Naive thymus-derived CD8-positive, alpha-beta T cell (primary cell): ENCODE measurements at places on chromosomes 16 and 17.

GRCh38 chr16:51129105-51129504 is 22.0 kb downstream of the SALL1 start:
- DNase-seq, result no peak

DNA sequence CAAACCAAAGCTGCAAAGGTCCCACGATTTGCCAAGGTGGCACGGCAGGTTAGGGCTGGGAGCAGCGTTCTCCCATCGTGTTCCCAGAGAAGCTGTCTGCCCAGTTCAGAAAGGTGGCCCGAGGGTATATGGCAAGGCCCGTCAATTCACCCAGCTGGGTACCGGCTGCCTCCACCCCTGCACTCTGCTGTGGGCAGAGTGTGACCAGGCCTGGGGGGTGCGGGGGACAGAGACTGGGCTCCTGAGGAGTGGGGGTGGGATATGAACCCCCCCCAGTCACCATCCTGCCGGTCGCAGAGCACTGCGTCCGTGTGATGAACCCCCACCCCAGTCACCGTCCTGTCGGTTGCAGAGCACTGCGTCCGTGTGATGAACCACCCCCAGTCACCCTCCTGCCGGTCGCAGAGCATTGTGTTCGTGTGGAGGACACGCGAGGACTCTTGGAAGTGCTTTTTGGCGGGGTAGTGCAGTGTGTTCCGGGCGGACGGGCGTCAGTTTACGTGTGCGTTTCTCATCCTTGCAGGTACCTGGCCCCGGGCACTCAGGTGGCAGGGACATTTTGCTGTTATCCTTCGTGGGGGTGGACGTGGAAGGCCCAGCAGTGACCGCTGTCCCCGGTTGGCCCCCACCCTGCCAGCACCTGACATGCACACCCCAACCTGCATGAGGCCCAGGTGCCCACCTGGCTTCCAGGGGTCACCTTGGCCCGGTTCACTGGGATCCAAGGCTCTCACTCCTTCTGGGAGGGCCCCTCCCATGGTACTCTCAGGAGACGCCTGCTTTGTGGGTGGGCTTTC is 2.7 kb upstream of the FASN start:
- no peak for DNase-seq

GRCh38 chr17:29615492-29616299 is 7.0 kb downstream of the CORO6 start:
- peak; percentile 85 for DNase-seq

DNA sequence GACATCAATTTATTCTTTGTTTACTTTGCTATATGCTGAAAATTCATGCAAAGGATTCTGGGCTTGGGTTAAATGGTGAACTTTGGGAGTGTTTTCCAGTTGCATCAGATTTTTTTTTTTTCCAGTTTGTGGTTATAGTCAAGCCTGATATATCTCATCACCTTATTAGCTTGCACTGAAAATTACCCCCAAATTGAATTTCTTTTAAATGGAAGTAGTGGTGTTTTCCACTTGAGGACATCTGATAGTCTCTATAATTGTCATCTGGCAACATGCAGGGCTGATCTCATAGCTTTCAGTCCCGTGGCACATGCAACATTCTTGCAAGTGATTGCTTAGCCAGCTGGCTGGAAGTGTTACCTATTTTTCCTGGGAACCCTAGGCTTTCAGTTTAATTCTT is 4.7 kb upstream of the KRTAP3-1 start:
- DNase-seq, result no peak

GRCh38 chr16:5506021-5506420 is 408.4 kb upstream of the EEF2KMT start:
- DNase-seq, result no peak

GRCh38 chr17:73343168-73343634 is 31.4 kb upstream of the CDC42EP4 start:
- no peak for DNase-seq

- DNase-seq, result no peak
Measured at GRCh38 chr17:74078363-74078941, 125.0 kb upstream of the RPL38 start.

DNA sequence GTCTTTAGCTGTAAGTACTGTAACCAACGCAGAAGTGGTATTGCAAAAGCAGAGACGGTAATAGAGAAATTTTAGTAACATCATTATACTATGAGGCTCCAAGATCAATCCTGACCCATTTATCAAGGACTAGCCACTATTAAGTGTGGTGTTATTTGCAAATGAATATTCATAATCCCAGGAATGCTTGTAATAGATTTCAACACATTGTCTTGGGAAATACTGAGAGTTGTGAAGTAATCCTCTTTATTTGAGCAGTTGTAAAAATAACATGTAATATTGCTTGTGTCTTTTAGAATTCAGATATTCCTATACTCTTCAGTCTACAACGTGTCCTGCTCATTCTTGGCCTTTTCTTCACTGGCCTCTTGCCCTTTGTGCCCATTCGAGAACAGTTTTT is 46.4 kb downstream of the GDPD1 start:
- DNase-seq, result no peak

DNA sequence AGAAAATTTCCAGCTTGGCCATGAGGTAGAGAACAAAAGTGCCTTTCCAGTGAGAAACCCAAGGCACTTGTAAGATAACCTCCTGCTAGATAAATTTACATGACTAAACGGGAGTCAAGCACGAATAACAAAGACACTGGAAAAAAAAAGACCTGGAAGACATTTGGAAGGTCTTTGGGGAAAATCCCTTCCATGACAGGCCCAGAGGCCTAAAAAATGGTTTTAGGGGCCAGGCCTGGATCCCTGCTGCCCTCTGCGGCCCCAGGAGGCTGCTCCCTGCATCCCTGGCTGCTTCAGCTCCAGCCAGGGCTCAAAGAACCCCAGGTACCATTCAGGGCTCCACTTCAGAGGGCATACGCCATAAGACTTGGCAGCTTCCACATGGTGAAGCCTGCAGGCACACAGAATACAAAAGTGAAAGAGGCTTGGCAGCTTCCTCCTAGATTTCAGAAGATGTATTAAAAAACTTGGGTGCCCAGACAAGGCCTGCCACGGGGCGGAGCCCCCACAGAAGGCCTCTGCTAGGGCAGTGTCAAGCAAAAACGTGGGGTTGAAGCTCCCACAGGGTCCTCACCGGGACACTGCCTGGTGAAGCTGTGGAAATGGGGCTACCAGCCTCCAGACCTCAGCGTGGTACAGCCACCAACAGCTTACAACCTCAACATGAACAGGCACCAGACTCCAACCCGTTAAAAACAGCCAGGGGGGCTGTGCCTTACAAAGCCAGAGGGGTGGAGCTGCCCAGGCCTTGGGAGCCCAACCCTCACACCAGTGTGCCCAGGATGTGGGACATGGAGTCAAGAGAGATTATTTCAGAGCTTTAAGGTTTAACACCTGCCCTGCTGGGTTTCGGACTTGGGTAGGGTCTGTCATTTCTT is 77.1 kb downstream of the SDK2 start:
- no peak for DNase-seq

- no peak for DNase-seq
Measured at GRCh38 chr16:47056688-47057629, 83.5 kb upstream of the DNAJA2 start.

- DNase-seq, result no peak
Measured at GRCh38 chr17:82964851-82965341, 114.5 kb upstream of the METRNL start.

- DNase-seq, result no peak
Measured at GRCh38 chr17:78723001-78723796, 58.9 kb downstream of the CYTH1 start.

- DNase-seq, result no peak
Measured at GRCh38 chr17:31339906-31340661, 18.7 kb upstream of the EVI2A start.

GRCh38 chr16:84207879-84208278 is 16.9 kb downstream of the ADAD2 start:
- no peak for DNase-seq

- DNase-seq, result no peak
Measured at GRCh38 chr16:73183611-73184092, 135.7 kb upstream of the ZFHX3 start.

- no peak for DNase-seq
Measured at GRCh38 chr16:70760221-70760620, 40.7 kb downstream of the VAC14 start.

- no peak for DNase-seq
Measured at GRCh38 chr17:1011760-1012735, 15.1 kb downstream of the TIMM22 start.

- no peak for DNase-seq
Measured at GRCh38 chr17:33777674-33778073, 477.4 kb upstream of the CCL2 start.

GRCh38 chr16:27284865-27285675 is 16.5 kb upstream of the NSMCE1 start:
- no peak for DNase-seq

DNA sequence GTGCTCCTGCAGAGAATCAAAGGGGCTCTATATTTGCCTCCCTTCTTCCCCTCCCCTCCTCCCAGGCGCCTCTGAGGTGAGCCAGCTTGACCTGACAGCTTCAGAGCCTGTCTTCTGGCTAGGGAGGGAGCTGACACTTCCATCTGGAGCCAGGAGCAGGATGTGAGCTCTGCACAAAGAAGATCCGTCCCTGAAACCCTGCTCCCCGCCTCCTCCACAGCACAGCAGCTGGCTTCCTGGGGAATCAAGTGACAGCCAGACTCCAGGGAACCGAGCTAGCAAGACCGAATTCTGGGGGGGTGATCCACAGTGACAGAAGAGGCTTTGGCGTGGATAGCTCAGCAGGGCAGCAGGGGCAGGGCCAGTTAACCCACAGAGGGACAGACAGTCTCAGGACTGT is 37.2 kb downstream of the CCDC182 start:
- DNase-seq, result no peak

DNA sequence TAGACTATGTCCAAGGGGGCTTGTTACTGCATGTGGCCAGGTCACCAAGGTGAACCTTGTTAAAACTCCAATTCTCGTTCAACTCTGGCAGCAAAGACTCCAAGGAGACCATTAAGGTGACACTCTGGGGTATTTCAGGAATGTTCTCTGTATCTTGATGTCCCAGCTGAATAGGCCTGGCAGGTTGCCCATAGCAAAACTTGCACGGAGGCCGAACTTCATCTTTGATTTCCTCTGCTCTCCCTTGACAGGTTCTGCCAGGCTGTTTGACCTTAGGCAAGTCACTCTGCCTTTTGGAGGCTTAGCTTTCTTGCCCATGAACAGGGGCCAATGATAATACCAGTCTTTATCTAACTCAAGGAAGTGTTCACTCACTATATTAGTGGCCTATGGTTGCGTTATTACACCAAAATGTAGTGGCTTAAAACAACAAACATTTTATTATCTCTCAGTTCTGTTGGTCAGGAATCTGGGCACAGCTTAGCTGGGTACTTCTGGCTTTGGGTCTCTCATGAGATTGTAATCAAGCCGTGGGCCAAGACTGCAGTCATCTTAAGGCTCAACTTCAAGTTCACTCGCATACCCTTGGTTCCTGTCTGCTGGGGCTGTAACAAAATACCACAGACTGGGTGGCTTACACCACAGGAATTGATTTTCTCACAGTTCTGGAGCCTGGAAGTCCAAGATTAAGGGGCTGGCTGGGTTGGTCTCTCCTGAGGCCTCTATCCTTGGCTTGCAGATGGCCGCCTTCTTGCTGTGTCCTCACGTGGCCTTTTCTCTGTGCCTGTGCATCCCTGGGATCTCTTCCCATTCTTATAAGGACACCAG is 168.5 kb downstream of the UTP18 start:
- no peak for DNase-seq

DNA sequence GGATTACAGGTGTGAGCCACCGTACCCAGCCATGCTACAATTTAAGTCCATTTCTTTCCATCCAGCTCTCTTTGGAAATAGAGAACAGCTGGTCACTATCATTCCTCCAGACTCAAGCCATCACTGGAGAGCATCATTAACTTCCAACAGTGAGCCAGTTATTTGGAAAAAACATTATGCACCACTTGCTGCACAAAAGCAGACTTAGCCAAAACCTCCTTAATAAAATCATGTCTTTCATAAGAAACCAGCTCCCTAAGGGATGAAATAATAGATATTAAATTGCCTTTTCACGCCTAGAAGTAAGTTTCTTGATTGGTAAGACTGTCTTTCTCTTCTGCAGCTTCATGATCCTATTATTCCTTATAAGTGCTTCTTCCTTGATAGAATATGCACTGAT is 17.9 kb downstream of the SLC39A11 start:
- no peak for DNase-seq

GRCh38 chr17:79051306-79051705 is 23.3 kb upstream of the ENGASE start:
- DNase-seq, result no peak

DNA sequence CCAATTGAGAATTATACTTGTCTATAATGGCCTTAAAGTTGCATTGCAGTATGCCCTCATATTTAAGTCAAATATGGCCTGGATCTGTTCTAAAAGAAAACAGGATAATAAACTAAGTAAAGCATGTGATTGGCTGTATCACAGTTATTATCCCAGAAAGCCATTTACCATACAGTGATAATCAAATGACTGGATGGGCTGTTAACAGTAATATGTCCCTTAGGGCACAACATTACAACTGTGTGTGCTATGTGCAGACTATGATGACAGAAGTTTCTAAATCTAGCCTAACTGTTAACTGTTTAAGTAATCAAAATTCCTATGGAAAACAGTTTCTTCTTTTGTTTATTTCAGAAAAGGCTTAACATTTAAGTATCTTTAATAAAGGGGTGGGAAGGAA is 145.7 kb downstream of the STXBP4 start:
- DNase-seq, result no peak

- no peak for DNase-seq
Measured at GRCh38 chr17:58324409-58325288, 3.9 kb downstream of the TSPOAP1 start.

DNA sequence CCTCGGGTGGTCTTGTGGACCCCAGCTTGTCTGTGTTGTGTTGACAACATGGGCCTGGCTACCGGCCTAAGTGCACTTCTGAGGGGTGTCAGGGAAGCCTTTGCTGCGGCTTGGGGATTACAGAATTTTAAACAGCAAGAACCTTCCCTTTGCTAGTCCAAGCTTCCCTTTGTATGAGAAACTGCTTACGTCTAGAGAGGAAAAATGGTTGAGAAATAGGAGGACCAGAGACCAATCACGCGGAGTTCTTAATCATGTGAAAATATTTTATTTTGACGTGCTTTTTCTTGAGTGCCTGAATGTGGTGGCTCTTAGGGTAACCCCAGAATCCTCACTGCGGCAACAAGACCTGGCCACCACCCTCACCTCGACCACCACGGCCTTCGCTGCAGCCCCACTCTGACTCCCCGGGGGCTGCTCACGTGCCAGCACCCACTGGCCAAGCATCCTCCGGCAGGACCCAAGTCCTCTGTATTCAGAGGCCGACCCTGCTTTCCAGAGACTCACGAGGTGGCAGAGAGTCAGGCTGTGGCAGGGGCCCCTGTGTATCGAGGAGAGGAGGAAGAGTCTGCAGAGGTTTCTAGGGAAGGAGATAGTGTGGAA is 81.2 kb downstream of the ZNF778 start:
- DNase-seq, result no peak

DNA sequence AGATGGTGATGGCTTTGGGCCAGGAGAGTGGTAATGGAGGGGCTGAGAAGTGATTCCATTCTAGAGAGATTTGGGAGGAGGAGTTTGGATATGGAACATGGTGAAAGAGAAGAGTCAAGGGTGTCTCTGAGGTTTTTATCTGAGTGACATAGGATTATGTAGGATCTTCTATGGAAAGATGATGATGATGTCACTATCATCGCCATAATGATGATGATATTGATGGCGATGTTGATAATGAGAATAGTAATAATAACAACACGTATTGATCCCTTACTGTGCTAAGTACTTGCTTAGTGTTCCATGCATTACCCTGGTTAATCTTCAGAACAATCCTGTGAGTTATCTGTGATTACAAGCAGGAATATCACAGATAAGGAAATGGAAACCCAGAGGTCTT is 16.6 kb downstream of the PDILT start:
- no peak for DNase-seq

GRCh38 chr16:49867234-49867633 is 11.3 kb upstream of the ZNF423 start:
- no peak for DNase-seq

GRCh38 chr16:57648581-57649442 is 19.3 kb upstream of the ADGRG3 start:
- peak; percentile 82 for DNase-seq
